ENCODE measurements at places on chromosomes 13 and 19. TPM values are rescaled to one million over a fixed set of nuclear protein-coding genes. Genes with fewer than 3 reads are reported as not detected.

DNA sequence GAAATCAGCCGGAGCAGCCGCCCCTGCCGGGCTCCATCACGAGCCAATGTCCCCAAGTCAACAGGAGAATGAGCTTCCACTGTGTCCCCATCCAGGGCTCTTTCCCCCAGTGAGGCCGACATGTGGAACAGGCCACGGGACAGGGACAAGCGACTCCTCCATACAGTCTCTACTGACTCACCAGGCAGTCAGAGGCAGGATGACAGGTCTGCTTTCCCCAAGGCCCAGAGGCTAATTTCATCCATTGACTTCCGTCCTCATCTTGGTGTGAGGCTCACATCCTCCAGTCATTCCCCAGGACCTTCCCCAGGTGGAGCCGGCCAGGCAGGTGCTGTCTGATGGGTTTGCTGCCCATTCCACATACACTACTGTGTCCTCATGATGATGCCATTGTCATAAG lies 3.5 kb downstream of the CEACAM6 start:
- DNase-seq = no peak

The ZNF135 gene
- 0.62 TPM for total RNA-seq

DNA sequence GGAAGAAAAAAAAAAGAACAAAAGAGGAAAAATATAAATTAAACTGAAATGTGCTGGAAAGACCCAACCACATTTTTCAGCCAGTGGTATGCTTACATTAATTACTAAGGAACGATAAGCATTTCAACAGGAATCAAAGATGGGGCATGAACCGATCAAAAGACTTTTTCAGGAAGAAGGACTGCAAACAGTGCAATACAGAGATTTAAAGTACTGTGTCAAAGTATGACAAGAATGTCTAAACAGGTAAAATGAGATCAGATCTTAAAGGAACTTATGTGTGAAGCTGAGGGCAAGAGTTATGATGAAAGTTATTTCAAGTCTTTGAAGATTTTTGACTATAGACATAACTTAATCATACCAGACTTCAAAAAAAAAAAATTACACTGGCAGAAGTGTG lies 1761.8 kb downstream of the SLITRK5 start:
- no peak for DNase-seq

- no peak for DNase-seq
Measured at GRCh38 chr13:111508902-111509509, 188.6 kb downstream of the TEX29 start.

DNA sequence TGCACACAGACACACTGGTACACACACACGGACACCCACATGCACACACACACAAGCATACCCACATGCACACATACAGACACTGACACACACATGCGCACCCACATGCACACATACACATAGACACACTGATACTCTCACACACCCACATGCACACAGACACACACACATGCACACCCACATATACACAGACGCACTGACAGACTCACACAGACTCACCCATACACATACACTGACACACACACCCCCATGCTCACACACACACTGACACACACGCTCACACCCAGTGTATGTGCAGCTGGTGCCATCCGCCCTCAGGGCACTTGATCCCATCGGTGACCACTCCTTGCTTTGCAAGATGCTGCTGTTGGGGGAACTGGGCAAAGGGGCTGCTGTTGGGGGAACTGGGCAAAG lies 9.7 kb upstream of the RASA3 start:
- no peak for DNase-seq

- no peak for DNase-seq
Measured at GRCh38 chr13:80870186-80870585, 529.3 kb upstream of the SPRY2 start.

The IGSF23 gene
- 5.4 TPM for total RNA-seq

The ITGBL1 gene
- total RNA-seq = 94.7 TPM

DNA sequence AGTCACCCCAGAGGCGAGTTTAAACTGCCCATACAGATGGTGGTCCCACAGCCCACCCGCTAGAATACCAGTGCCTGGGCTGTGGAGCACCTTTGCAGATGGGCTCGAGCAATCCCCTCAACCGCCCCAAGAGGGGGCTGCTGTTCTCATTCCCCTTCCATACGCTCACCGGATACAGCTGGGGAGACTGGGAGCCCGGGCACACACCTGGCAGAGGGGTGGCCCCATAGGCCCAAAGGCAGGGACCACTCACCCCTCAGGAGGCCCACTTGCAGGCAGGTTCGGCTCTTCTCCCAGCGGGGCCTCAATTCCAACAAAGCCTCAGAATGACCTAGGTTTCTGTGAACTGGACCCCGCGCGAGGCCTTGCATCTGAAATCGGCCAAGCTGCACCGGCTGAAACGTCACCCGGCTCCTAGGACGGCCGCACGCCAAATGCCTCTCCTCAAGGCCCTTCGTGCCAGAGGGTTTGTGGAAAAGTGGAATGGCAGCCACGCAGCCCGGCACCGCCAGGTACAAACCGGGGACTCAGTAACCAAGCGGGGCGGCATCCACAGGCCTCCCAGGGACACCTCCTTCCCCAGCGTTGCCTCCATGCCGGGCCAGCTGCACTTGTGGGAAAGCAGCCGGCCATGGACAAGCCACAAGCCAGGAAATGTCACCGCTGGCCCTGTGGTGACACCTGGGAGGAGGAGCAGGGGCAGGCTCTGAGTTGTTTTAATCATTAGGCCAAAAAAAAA lies 18.7 kb downstream of the MLLT1 start:
- peak; percentile 28 for DNase-seq

DNA sequence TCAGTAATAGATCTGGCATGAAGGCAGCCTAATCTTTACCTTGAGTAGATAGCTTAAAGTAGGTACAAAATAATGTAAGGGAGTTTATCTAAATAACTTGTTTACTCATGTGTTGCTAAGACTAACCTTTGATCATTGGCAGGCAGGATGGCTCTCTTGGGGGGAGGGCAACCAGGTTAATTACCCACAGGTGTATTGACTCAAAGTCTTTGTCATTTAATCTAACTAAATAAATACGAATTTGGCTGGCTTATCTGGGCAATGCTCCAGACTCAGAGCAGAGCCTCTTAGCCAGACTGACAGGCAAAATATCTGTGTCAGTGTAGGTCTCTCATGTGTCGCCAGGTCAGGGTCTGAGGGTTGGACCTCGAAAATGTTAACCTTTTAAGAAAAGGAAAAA lies 283.4 kb upstream of the KLHL1 start:
- DNase-seq = no peak

- no peak for DNase-seq
Measured at GRCh38 chr13:99276706-99277105, 18.5 kb upstream of the GPR18 start.

GRCh38 chr13:106560821-106561220 lies 7.1 kb downstream of the ARGLU1 start:
- no peak for DNase-seq

The FCHO1 gene
- total RNA-seq = not detected

DNA sequence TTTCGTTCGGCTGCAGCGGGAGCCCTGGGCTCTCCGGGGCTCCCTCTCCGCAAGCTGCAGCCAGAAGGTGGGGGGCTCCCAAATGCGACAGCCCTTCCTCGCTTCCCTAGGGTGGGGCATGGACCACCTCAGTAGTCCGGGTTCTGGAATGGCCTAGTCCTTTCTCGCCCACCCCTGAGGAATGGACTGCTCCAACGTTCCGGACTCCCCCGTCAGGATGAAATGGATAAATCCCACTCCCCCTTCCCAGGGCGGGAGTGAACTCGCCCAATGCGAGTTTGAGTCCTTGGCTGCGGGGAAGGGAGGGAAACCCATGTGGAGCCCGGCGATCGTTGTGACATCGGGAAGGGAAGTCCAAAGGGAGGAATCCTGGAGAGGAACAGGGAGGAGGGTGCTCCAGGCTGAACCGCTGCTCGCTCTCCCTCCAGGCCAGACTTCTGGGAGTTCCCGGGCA lies 5.5 kb downstream of the HRC start:
- peak; percentile 92 for DNase-seq

DNA sequence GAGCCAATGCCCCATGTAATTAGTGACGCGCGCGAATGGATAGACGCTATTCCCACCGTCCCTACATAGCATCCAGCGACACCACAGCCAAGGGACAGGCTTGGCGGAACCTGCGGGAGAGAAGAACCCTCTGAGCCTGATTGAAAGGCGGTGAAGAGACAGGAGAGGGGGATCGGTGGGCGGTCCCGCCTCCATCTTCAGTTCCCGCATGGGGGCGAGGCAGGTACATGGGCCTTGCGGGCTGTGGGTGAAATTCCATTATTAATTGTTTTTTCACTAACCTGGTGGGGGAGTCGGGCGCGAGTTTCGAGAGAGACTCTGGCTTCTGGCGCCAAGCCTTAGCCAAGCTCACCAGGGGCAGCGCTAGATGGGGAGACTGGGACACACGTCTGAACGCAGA lies 8.4 kb upstream of the TEX101 start:
- no peak for DNase-seq

The RFPL4AL1 gene
- total RNA-seq = not detected

DNA sequence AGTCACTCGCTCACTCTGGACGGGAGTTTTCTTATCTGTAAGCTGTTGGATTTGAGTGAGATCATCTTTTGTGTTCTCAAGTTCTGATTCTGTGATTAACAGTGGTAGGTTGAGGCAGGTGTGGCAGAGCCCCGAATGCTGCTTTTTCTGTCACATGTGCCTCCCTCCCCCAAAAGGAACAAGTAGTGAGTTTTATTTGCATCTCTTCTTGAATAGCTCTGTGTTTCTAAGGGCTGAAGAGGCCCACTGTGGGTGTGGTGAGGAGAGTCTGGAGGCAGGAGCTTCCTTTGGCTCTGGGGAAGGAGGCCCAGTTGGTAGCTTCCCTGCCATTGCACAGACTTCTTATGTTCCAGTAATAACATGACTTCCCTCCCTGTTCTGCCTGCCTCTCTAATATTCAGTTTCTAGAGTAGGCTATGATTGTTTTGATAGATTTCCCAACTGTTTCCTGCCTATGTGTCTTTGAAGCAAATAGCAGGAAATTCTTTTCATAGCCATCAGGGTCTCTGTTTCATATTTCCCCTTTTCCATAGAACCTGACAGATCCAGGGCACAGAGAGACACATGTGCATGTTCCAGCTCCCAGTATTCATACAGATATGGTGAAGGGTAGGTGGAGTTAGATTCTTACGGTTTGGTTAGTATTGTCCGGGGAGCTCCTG lies 23.9 kb upstream of the CXCL17 start:
- DNase-seq = no peak

GRCh38 chr19:35732540-35733179 lies 9.6 kb downstream of the IGFLR1 start:
- DNase-seq = no peak

The NLRP7 gene
- not detected for total RNA-seq

The SPINT2 gene
- total RNA-seq = 0.11 TPM

DNA sequence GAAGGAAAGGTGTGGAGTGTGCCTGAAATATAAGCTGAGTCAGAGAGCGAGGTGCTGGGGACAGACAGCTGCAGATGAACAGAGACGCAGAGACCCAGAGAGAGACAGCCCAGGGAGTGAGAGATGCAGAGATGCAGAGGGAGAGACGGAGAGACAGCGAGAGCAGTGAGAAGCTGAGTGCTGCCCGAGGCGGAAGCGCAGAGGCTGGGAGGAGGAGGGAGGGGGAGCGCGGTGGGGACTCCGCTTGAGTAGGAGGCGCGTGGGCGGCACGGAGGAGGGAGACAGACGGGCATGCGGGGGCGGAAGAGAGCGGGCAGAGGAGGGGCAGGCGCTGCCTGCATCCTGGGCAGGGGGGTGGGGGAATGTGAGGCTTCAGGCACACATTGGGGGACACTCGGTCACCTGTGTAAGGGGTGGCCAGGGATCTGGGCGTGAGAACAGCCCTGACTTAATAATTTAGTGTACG lies 25.7 kb downstream of the SLC8A2 start:
- peak; percentile 14 for DNase-seq

DNA sequence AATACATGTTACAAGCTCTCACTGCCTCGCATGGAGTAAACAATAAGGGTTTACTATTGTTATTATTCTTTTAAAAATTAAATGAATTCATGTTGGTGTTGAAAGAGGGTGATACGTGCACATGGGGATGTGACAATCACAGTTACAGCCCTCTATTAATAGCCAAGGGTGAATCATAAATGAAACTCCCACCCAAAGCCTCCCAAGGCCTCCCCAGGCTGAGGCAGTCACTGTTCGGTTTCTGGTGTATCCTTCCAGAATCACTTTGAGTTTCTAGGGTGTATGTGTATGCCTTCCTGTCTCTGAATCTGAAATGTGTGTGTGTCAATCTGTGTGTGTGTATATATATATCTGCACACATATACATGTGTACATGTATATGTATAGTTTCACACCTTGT lies 73.4 kb downstream of the AKAP11 start:
- DNase-seq = peak; percentile 14

DNA sequence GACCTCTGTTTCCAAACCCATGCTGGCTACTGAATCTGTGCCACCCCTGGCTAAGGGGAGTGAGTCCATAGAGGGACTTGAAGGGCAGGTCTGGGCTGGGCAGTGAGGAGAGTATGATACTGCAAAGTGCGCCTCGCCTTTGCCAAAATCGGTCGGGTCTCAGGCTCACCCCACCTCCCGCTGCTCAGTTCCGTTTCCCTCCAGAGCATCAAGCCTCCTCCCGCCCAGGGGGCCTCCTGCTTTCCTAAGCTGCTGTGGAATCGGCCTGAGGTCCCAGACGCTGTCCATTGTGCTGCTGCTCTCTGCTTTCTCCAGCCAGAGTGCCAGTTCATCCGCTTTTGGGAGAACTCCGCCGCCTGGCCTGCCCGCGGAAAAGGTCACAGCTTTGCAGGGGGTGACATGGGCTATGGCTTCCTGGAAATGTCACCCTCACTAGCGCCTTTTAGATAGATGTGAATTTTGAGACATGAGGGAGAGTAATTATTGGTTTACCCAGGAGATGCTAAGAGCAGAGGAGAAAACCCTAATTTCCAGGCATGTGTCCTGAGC lies 1418.4 kb downstream of the UQCRFS1 start:
- peak; percentile 59 for DNase-seq

The MIR17HG gene
- total RNA-seq = 3.6 TPM

DNA sequence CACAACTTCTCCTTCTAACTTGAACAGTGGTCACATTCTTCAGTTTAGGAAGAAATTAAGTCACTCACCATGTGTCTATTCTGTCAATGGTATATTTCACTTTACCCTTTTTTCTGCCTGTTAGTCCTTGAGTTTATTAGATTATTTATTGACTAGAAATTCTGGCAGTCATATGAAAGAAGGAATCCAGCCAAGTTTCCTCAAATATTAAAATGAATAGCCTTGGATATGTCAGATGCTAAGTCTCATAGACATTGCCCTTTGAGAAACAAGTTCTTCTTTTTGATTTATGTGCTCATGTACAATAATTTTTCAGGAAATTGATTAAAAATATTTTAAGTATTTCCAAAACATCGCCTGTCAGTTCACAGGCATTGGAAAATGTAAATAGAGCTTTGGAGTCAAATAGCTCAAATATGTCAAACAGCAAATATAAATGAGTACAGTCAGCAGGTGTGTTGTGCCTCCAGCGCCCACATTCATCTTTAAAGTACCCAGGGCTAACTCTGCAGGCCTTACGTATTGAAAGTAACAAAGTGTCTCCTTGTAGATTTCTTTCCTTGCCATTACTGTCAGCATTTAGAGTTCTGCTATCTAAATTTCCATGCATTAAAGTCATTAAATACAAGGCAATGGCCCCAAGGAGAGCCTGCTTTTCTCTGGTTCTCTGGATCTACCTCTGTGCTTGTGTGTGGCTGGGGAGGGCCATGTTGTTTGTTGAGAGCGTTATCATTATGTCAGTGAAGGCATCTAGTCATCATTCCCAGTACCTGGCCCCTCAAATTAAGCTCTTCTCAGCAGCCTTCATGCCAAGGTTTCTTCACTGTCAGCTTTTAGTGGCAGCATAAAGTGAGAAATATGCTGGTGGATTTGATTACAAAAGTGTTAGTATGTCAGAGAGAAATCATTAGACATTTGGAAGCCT lies 76.3 kb upstream of the TRPC4 start:
- no peak for DNase-seq

The ZNF846 gene
- total RNA-seq = 8.8 TPM

The UBXN6 gene
- 119 TPM for total RNA-seq

- no peak for DNase-seq
Measured at GRCh38 chr13:102097708-102098107, 304.1 kb downstream of the FGF14 start.

The LILRA1 gene
- total RNA-seq = not detected

Measured in myocyte (in vitro differentiated cells).